Activated CD4-positive, alpha-beta T cell treated with anti-CD3 and anti-CD28 coated beads, Interleukin-2, amount 10 ng/mL, durations not matched to agents 7 days and 5 days (primary cell): ENCODE measurements at places on chromosomes 1 and 21.

GRCh38 chr1:109922326-109922725 lies 11.7 kb downstream of the CSF1 start:
- DNase-seq = no peak

DNA sequence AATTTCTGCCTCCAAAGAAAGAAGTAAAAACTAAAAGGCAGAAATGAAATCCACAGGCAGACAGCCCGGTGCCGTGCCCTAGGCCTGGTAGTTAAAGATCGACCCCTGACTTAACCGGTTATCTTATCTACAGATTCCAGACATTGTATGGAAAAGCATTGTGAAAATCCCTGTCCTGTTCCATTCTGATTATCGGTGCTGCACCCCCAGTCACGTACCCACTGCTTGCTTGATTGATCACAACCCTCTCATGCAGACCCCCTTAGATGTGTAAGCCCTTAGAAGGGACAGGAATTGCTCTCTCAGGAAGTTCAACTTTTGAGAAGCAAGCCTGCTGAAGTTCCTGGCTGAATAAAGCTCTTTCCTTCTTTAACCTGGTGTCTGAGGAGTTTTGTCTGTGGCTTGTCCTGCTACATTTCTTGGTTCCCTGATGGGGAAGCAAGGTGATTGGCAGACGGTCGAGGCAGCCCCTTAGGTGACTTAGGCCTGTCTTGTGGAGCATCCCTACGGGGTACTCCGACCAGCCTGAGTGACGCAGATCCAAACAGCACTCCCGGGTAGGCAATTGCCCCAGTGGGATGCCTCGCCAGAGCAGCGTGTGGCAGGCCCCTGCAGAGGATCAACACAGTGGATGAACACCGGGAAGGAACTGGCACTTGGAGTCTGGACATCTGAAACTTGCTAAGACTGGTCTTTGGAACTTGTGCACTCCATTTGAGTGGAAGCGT lies 111.2 kb upstream of the PPM1J start:
- no peak for DNase-seq

DNA sequence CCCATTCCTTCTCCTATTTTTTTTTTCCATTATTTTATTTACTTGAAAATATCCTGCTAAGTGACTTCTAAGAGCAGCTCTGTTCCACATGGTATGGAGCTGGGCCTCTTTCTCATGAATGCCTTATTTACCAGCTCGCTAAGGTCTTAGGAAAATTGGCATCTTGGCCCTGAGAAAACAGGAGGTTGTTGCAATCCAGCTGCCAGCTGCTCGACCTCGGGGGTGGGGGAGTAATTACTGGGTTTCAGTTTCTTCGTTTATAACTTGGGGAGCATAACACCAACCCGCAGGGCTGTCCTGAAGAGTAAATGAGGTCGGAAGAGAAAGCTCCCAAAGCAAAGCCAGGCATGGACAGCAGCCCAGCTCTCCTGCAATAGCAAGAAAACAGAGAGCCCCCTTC lies 176.3 kb downstream of the AJAP1 start:
- no peak for DNase-seq

- DNase-seq = no peak
Observed at GRCh38 chr1:224720216-224720615, 104.1 kb downstream of the CNIH3 start.

DNA sequence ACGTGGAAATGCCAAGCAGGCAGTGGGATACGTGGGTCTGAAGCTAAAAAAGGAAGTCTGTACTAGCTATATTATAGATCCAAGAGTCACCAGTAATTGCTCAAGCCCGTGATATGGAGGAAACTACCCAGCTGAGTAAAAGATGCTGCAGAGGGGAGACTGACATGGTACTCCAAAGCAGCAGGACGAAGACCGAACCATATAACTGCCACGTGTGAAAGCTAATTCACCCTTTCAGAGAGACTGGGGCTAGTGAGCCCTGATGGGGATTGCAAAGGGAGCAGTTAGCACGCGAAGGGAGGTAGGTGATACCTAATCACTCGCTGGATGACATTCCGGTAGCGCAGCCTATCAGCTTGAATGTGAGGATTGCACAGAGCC lies 316 bp downstream of the AP4B1 start:
- peak; percentile 75 for DNase-seq

DNA sequence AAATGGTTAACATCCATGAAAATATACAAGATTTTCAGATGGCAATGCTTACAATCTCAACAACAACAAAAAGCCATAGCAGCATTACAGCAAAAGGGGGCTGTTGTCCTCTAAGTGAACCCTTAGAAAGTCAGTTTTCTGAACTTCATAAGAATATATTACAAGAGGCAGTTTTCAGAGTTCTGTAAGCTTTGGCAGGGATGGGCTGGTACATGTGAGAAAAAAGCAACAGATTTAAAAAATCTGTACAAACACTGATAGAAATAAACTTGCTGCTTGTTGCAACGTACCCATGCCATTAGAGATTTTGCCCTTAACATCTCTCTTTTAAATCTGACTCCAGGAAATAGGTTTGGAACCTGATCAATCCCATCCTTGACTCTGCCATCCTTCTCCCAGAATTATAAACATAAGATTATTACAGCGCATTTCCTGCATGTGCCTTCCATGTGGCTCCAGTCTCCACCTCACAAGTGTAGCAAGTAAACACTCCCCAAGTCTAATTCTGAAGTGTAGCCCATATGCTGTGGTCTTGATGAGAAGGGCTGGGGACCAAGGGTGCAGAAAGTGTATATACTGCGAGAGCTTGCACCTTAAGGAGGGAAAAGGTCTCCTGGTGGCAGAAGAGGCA lies 101.4 kb upstream of the TSPAN2 start:
- DNase-seq = no peak

DNA sequence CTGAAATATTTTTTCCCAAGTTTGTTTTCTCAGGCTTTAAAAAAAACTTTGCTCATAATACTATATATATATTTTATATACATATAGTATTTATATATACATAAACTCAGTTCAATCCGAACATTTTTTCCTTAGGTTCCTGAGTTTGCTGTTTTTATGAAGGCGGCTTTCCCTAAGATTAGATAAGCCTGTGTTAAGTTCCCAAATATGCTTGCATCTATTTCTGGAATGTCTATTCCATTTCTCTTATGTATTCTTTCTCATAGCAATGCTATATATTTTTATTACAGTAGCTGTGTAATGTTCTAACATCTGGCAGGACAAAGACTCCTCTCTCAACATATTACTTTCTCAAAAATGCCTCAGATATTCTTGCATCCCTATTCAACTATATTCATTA lies 45.9 kb downstream of the ADSS2 start:
- no peak for DNase-seq

GRCh38 chr1:63663873-63664272 lies 70.7 kb downstream of the PGM1 start:
- no peak for DNase-seq

- no peak for DNase-seq
Observed at GRCh38 chr1:6505367-6506209, 14.1 kb upstream of the PLEKHG5 start.

DNA sequence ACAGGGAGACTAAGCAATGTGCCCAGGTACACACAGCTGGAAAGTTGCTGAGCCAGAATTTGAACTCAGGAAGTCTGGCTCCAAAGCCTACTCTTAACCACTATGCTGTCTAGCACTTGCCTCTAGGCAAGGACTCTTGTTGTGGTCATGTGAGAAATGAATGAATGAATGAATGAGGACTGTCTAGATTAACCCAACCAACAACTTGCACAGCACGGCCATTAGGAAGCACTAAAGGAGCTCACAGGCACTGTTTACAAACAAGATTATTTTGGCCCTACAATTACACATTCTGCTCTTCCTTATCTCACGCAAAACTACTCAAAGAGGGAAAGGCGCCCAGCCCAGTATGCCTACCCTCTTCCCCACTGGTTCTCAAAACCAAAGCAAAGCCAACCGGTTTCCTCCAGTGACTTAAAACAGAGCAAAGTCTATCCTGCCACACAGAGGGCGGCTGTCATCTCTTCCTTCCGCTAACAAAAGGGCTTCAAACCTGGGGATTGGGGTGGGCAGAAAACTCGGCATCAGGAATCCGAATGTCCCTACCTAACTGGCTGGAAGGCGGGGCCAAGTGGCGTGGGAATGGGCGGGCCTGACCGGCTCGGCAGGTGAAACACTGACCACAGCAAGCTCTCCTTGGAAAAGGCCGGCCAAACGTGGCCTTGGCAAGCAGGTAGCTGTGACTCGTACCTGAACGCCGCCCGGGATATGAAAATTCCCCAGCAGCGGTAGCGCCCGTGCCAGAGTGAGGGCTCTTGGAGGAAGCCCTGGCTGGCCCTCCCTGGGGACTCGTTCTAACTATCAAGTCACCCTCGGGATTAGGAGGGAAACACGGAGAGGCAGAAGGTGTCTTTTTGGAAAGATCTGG lies 948 bp downstream of the STK40 start:
- peak; percentile 62 for DNase-seq

- no peak for DNase-seq
Observed at GRCh38 chr1:46013581-46013980, 118.8 kb downstream of the PIK3R3 start.

- no peak for DNase-seq
Observed at GRCh38 chr1:94543001-94543400, 1.4 kb upstream of the F3 start.

DNA sequence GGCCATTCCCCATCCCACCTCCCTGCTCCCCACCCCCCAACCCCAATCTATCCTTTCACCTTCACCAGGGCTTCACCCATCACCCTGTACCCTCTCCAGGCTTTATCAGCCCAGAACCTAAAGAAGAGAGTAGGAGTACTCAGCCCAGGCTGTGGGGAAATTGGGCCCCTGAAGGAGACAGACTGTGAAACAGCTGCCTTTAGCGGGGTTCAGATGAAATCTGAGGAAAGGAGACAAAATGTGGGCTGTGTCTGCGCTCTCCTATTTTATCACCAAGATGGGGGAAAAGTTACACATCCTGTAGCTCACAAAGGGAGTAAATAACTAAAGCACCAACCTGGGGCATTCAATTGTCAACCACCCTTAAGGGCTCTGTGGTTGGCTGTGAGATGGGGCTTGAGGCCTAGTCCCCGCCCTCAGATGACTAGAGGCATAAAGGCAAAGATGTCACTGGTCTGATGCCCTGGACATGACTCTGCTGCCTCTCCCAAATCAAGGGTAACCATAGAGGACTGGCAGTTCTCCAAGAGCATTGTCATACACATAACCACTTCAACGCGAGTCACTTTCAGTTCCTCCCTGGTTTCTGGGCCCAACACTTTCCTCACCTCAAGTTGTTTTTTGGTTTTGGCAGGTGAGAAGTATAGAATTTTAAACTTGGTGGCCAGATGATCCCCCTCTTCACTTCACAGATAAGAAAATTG lies 30.0 kb downstream of the SLC27A3 start:
- peak; percentile 83 for DNase-seq

DNA sequence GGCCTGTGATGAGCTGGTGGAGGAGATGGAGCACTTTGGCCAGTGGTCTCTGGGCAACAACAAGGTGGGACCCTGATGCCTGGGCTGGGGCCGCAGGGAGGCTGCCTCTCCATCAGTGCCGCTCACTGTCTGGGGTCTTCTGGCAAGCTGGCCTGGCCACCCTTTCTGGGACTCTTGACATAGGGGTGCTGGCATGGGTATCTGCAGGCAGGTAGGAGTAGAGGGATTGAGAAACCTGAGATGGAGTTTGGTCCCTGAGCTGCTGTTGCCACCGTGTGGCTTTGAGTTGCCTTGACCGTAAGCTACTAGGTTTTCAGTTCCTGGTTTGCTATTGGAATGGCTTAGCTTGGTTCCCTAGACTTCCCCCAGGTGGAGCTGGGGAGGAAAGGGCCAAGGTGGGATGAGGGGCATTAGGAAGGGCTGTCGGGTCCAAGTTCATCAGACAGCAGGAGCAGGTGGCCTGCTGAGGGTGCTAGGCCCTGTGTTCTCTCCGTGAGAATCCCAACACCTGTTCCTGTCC lies 13.2 kb upstream of the MFN2 start:
- peak; percentile 25 for DNase-seq

- DNase-seq = no peak
Observed at GRCh38 chr1:186849826-186850225, 21.1 kb downstream of the PLA2G4A start.

DNA sequence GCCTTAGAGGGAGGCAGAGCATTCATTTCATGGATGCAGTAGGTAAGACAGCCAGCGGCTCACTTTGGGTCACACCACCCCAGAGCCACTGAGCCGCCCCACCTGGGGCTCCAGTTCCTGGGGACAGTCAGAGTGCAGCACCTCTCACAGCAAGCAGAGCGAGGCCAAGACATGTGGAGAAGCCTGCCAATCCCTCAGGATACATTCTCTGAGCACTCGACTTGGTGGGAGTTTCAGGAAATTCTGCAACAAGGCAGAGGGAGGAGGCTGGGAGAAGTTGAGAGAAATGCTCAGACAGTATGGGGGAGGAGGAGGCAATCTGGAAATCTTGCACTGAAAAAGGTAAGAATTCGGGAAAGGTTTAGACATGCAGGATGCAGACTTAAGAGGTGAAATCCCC lies 60.8 kb upstream of the WLS start:
- DNase-seq = no peak

DNA sequence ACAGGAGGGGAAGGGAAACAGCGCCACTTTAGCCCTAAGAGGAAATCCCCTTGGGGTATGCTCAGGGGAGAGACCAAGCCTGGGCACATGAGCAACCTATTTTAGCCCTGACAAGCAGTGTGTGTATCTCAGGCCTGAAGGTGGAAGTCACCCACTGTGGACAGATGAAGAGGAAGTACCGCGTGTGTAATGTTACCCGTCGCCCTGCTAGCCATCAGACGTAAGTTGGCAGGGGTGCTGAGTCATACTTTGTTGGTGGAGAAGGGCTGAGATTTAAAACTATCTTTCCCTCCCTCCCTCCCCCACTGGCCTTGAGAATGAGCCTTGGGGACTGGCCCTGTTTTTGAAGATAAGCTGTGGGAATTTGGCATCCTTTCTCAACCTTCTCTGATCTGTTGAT lies 11.2 kb downstream of the AGO1 start:
- DNase-seq = no peak

DNA sequence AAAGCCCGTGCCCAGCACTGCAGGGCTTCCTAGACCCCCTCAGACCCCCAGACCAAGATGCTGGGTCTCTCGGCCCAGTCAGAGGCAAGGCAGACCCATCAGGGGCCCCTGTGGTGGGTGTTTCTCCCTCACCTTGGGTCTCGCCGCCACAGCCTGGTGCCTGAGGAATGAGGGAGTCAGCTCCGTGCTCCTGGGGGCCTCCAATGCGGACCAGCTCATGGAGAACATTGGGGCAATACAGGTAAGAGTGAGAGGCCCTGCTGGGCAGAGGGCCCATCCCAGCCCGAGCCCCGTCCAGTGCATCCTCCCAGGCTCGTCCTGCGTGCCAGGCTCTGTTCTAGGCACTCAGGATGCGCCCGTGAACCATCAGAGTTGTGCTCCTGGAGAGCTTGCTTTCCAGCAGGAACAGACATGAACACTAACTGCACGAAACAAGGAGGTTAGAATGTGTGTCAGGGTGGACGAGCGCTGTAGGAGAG lies 51.5 kb downstream of the KCNAB2 start:
- DNase-seq = no peak

GRCh38 chr1:1074631-1075147 lies 583 bp upstream of the RNF223 start:
- DNase-seq = no peak

DNA sequence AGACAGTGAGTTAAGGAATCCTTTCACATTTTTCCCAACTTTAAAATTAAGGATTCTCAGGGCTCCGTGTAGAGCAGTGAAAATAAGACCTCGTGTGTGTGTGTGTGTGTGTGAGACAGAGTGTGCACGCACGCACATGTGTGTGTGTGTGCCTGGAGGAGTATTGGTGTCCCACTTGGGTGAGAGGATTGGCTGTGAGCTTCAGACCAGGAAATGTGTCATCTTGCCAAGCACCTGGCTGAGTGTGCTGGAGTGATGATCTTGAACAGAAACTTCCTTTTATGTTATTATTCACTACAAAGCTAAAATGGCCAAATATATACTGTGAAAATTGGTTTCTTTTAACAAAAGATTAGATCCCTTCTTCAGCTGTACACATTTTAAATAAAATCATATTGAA lies 35.2 kb upstream of the NTPCR start:
- DNase-seq = no peak
